Nephron progenitor cell (in vitro differentiated cells): ENCODE measurements at places on chromosomes 5 and 9.

DNA sequence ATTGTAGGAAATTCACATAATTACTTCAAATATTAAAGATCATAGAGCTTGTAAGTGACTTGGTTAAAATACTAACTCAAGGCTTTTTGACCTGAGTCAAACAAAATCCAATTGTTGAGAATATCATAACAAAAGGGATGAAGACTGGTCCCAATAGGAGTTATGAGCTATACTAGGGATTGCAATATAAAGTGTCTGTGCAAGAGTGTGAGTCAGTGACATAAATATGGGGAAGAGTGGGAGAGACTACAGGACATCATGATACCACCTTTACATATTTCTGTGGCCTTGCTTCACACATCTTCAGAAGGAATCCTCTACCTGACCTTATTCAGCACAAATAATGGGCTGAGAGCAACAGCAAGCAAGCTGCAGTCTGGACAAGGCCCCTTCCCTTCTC is 180.9 kb upstream of the SLC24A2 start:
- H3K27me3 ChIP-seq, result no peaks in the 10 kb centered on the region
- H3K4me3 ChIP-seq, result no peak overlapping the region

GRCh38 chr5:149310947-149311658 is 34.2 kb upstream of the GRPEL2 start:
- H3K27ac ChIP-seq, result peak overlapping the region; percentile 78
- H3K4me1 ChIP-seq, result peaks cover 30% of the 10 kb centered on the region
- no peaks in the 10 kb centered on the region for H3K36me3 ChIP-seq
- peak overlapping the region; percentile 43 for H3K4me3 ChIP-seq
- peaks cover 12% of the 10 kb centered on the region for H3K27me3 ChIP-seq

- no peaks in the 10 kb centered on the region for H3K4me1 ChIP-seq
- H3K27me3 ChIP-seq, result peaks cover 5% of the 10 kb centered on the region
- no peak for DNase-seq
- H3K36me3 ChIP-seq, result no peaks in the 10 kb centered on the region
These were observed 58.1 kb downstream of the ADRB2 start for GRCh38 chr5:148884339-148885020.

- peaks cover 21% of the 10 kb centered on the region for H3K27me3 ChIP-seq
- no peak for DNase-seq
- peaks cover 58% of the 10 kb centered on the region for H3K4me1 ChIP-seq
- H3K27ac ChIP-seq, result no peak overlapping the region
- no peak overlapping the region for H3K4me3 ChIP-seq
These were observed 73.5 kb upstream of the GALNT10 start for GRCh38 chr5:154117050-154117449.

GRCh38 chr5:17157294-17157693 is 60.1 kb upstream of the BASP1 start:
- peaks cover 14% of the 10 kb centered on the region for H3K4me1 ChIP-seq
- peak overlapping the region; percentile 5 for H3K27ac ChIP-seq
- H3K27me3 ChIP-seq, result peaks cover 8% of the 10 kb centered on the region
- DNase-seq, result no peak
- no peak overlapping the region for H3K4me3 ChIP-seq
- H3K36me3 ChIP-seq, result no peaks in the 10 kb centered on the region

DNA sequence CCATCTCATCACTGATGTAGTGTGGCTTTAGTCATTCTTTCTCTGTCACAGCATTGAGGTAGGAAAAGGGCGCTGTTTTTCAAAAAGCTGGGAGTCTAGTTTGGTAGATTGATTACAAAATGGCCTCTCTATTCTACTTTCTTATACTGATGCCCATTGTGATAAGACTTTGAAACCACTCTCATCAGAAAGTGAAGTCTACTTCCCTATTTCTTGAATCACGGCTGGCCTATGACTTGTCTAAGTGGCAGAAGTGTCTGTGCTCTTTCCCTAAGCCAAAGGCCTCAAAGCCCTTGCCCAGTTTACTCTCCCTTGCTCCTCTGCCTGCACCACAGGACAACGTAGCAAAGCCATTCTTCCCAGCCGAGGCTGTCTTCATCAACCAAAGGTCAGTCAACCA is 83.0 kb upstream of the IL33 start:
- no peak overlapping the region for H3K4me3 ChIP-seq
- no peaks in the 10 kb centered on the region for H3K27me3 ChIP-seq
- no peaks in the 10 kb centered on the region for H3K36me3 ChIP-seq
- DNase-seq, result no peak

GRCh38 chr5:159751459-159751858 is 164.8 kb upstream of the ADRA1B start:
- no peaks in the 10 kb centered on the region for H3K36me3 ChIP-seq
- DNase-seq, result no peak
- H3K4me1 ChIP-seq, result peaks cover 4% of the 10 kb centered on the region
- peaks cover 6% of the 10 kb centered on the region for H3K27me3 ChIP-seq
- H3K4me3 ChIP-seq, result no peak overlapping the region
- H3K27ac ChIP-seq, result no peak overlapping the region

DNA sequence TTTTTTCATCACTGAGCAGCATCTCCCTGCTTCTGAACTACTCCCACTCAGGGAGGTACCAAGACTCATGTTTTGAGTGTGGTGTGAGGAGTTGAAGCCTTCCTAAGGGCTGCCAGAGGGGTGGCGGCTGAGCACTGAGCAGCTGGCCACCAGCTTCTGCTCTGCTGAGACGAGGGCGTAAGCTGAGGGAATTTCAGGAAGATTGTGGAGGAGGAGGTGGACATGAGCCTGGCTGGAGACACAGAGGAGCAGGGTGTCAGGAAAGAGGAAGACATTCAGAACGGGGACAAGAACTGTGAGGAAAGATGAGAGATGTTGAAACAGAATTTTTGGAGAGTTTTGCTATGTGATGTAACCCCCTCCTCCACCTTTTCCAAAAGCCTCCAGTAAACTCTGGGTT is 7.8 kb downstream of the LCP2 start:
- H3K27me3 ChIP-seq, result peaks cover 16% of the 10 kb centered on the region
- no peaks in the 10 kb centered on the region for H3K4me1 ChIP-seq
- H3K4me3 ChIP-seq, result no peak overlapping the region
- H3K27ac ChIP-seq, result no peak overlapping the region
- H3K36me3 ChIP-seq, result no peaks in the 10 kb centered on the region

DNA sequence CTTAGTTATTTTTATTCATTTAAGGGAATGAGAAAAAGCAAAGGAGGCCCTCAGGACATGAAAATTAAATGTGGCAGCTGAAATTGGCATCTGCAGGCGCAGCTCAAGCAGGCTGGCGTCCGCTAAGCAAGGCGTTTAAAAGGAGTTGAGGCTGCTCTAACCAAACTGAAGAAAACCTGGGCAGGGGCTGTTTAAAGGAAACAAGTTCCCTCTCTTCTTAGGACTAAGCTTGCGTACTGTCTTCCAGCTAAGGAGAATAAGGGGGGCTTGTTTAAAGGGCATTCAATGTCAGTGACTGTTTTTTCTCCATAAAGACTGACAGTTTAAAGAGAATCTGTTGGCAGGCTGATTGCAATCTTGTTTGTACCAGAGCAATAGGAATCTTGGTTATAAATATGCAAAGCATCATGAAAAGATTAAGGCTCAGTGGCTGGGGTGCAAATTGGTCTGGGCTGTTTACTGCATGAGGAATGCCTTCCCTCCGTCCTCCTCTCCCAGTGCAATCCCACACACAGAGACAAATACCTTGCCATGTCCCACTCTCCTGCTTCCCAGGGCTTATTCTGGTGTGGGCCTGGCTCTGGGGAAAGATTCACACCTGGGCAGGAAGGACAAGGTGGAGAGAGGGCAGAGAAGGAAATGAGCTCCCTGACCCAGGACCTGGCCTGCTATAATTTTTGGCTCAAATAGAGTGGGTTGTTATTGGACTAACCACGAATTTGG is 85.9 kb upstream of the LIFR start:
- no peak for DNase-seq
- no peaks in the 10 kb centered on the region for H3K36me3 ChIP-seq
- peaks cover 5% of the 10 kb centered on the region for H3K27me3 ChIP-seq
- H3K4me1 ChIP-seq, result peaks cover 28% of the 10 kb centered on the region

DNA sequence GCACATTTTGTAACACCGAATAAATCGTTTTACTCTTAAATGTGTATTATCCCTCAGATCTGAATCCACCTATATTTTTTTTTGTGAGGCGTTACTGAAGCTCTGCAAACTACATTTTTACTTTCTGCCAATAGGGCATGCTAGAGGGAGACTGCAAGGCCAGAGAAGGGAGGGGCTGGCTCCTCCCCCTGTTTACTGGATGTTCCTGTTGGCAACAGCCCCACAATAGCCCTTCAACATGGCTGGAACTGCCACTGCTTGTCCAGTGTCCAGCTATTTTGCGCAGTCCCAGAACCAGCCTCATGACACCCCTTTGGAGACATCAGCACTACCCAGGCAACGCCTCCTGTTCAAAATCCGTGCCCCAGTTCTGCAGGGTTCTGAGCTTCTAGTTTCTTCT is 85.4 kb upstream of the MIER3 start:
- no peak for DNase-seq
- H3K27ac ChIP-seq, result no peak overlapping the region
- H3K36me3 ChIP-seq, result no peaks in the 10 kb centered on the region
- no peak overlapping the region for H3K4me3 ChIP-seq

DNA sequence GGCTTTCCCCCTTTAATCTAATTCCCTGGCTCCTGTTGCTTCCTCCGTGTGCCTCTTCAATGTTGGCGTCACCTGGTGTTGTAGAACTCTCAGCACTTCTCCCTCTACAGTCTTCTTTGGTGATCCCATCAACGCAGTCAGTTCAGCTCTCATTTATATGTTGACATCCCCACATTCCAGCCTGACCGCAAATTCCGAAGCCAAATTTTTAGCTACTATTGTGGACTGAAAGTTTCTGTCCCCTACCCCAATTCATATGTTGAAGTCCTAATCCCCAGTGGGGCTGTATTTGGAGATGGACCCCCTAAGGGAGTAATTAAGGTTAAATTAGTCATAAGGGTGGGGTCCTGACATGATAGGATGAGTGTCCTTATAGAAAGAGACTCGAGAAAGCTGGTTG is 210.6 kb upstream of the ADAMTSL1 start:
- H3K27me3 ChIP-seq, result peaks cover 3% of the 10 kb centered on the region
- H3K36me3 ChIP-seq, result no peaks in the 10 kb centered on the region
- no peak overlapping the region for H3K4me3 ChIP-seq
- H3K4me1 ChIP-seq, result peaks cover 15% of the 10 kb centered on the region
- no peak overlapping the region for H3K27ac ChIP-seq

DNA sequence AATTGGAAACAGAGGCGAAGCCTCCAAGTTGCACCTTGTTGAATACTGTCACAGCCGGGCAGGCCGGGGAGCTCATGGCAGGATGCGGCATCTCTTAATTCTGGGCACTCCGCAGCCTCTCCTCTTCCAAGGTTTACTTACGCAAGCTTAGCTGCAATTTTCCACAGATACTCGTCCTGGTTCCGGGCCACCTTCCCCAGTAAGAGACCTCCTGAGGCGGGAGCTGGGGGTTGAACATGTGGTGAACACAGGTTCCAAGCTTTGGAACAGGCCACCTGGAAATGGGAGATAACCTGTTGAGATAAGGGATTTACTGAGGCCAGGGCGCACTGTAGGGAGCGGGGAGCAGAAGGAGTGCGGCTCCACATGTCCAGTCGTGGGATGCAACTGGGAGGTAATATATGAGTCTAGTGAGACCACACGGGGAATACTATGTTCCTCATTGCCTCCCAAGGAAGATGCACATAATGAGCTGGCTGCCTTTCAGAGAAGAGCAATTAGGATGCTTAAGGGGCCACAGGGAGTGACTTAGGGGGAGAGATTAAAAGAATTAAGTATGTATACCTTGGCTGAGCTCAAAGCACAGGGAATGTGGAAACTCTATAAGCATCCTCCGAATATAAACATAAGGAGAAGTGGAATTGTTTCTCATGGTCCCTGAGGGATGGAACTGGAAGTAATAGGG is 335.2 kb downstream of the CWC27 start:
- no peak for DNase-seq
- no peak overlapping the region for H3K4me3 ChIP-seq
- no peaks in the 10 kb centered on the region for H3K27me3 ChIP-seq
- no peak overlapping the region for H3K27ac ChIP-seq
- peaks cover 37% of the 10 kb centered on the region for H3K4me1 ChIP-seq
- H3K36me3 ChIP-seq, result no peaks in the 10 kb centered on the region

GRCh38 chr5:109927639-109928038 is 237.9 kb downstream of the MAN2A1 start:
- no peak for DNase-seq
- no peaks in the 10 kb centered on the region for H3K27me3 ChIP-seq
- H3K4me1 ChIP-seq, result peaks cover 39% of the 10 kb centered on the region
- no peak overlapping the region for H3K27ac ChIP-seq

- H3K4me1 ChIP-seq, result peaks cover 28% of the 10 kb centered on the region
- H3K27me3 ChIP-seq, result no peaks in the 10 kb centered on the region
- no peak overlapping the region for H3K4me3 ChIP-seq
- DNase-seq, result no peak
- peaks cover 15% of the 10 kb centered on the region for H3K36me3 ChIP-seq
These were observed 131.4 kb downstream of the CCDC192 start for GRCh38 chr5:127834554-127834953.

- no peak overlapping the region for H3K27ac ChIP-seq
- peaks cover 18% of the 10 kb centered on the region for H3K27me3 ChIP-seq
- H3K4me3 ChIP-seq, result no peak overlapping the region
These were observed 9.5 kb downstream of the SLC35A4 start for GRCh38 chr5:140574165-140574564.

DNA sequence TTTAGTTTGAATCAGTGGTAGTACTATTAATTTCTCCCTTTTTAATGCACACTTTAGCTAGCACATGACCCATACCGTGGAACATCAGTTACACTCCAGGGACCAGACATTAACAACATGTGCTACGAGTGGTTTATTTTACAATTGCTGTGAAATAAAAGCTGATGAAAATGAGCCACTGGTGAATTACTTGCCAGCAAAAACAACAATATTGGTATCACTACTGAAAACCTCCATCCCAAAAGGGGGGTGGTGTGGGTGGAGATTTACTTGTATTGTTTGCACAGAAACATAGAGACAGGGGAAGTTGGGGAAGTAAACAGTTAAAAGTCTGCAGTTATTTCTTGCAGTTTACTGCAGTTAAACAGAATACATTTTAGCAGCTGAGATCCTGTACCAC is 369.6 kb upstream of the GRAMD2B start:
- H3K4me3 ChIP-seq, result no peak overlapping the region
- DNase-seq, result no peak
- no peaks in the 10 kb centered on the region for H3K27me3 ChIP-seq
- H3K4me1 ChIP-seq, result peaks cover 36% of the 10 kb centered on the region

- no peak overlapping the region for H3K27ac ChIP-seq
- DNase-seq, result no peak
- H3K27me3 ChIP-seq, result peaks cover 5% of the 10 kb centered on the region
These were observed 560.6 kb downstream of the CSNK1G3 start for GRCh38 chr5:124072570-124072969.

DNA sequence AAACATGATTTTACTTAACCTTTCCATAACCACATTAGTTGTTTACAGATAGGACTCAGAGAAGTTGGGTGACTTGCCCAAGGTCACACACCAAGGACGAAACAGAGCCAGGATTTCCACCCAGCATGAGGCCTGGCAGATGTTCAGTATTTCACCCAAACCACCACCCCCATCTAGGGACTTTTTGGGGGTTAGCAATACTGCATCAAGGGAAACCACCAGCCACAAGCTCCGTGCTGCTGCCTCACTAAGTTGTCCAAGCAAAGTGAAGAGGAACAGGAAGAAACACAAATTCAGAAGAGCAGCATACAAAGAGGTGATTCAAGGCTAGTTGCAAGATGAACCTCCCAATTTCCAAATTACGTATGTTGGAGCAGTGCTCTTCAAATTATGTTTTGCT is 219.6 kb upstream of the RORB start:
- H3K4me1 ChIP-seq, result no peaks in the 10 kb centered on the region
- H3K27ac ChIP-seq, result no peak overlapping the region
- no peak for DNase-seq
- H3K36me3 ChIP-seq, result no peaks in the 10 kb centered on the region

- peaks cover 24% of the 10 kb centered on the region for H3K4me1 ChIP-seq
- H3K27me3 ChIP-seq, result no peaks in the 10 kb centered on the region
- H3K4me3 ChIP-seq, result no peak overlapping the region
- DNase-seq, result no peak
These were observed 88.2 kb downstream of the SREK1 start for GRCh38 chr5:66232275-66232674.
